IPS-NIHi11 (cell line): ENCODE measurements at places on chromosomes 16 and 17.

GRCh38 chr16:24850289-24850938 is 4.7 kb downstream of the SLC5A11 start:
- DNase-seq, result no peak

- peak; percentile 49 for DNase-seq
Observed at GRCh38 chr16:81366316-81366932, 51.7 kb downstream of the GAN start.

DNA sequence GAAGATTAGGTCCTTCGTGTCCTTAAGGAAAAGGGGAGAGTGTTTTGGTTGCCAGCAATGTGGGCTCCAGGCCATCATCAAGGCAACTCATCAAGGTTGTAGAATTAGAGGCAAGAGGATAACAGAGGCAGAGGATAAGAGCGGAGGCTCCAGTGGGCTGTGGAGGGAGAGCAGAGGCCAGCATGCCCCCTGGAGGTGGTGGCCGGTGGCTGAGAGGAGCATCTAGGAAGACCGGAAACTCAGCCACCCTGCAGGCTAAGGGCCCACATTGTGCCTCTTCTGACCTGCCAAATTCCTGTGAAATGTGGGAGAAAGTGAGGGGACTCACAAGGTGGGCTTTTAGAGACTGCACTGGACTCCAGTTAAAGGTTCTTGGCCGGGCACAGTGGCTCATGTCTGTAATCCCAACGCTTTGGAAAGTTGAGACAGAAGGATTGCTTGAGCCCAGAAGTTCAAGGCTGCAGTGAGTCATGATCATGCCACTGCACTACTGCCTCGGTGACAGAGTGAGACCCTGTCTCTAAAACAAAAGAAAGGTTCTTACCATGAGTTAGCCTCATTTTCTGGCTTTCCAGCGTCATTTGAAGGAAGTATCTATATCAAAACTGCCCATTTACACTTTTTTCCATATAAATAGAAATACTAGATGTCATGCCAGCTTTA is 62.7 kb upstream of the ADORA2B start:
- peak; percentile 71 for DNase-seq

GRCh38 chr17:73924114-73924908 is 279.2 kb upstream of the RPL38 start:
- DNase-seq, result no peak

GRCh38 chr16:58035356-58036170 is 10.0 kb downstream of the MMP15 start:
- DNase-seq, result no peak

DNA sequence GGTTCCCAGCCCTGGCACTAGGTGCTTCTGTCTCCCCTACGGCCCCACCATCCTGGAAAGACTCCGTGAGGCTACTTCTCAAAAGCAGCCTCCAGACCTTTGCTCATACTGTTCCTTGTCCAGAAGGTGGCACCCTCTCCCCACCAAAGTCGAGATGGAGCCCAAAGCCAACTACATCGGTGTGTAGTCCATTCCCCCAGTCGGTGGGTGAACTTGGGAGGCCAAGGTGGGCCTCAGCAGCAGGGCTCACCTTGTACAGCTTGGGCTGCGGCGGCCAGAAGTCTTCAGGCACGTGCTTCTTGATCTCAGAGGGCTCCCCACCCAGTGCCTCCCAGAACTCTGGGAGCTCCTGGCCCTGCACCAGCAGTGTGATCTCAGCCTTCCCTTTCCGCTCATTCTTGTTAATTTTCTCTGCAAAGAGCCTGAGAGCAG is 10.2 kb downstream of the FLII start:
- peak; percentile 81 for DNase-seq

- DNase-seq, result no peak
Observed at GRCh38 chr17:81418710-81419318, 23.6 kb downstream of the BAHCC1 start.

DNA sequence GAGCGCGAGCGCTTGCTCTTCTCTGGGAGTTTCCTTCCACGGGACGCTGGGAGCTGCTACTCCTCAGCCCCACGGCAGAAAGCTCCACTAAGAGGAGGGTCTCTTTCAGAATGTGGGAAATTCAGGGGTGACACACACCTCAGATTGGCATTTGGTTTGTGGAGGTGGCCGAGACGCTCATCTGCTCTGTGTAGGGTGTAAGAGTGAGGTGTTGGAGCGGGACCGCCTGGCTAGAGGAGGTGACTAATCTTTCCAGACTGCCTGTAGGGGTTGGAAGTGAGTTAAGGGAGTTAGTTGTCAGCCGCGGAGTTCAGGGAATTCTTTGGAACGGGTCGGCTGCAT is 735 bp downstream of the PSMD11 start:
- DNase-seq, result peak; percentile 34

DNA sequence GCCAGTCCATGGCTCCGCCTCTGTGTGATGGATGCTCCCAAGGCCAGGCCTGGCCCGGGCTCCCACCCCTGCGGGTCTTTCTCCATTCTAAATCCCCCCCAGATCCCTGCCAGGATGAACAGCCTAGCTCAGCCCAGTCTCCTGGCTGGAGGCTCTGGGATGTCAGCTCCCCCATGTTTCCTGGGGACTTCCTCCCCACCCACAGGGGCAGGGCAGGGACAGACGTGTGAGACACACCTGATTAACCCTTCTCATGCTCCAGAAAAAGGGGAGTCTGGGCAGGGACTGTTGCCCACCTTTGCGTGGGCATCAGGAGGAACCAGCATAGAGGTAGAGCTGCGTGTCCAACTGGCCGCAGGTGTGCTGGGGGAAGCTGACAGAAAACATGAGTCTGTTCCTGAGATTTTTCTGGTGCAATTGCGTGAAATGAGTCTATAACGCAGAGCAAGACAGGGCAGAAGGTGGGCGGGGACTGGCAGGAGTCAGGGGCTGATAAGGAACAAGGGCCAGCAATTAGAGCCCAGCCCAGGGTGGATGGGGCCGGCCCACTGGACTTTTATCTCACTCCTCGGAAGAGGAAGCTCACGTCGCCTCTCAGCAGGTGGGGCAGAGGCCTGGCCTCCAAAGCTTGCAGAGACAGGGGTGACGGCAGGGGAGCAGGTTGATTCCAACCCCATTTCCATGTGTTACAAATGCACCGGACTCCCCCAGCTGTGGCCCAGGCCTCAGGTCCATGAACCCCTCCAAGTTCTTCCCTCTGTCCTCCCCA is 238.2 kb downstream of the RBFOX3 start:
- DNase-seq, result no peak

- DNase-seq, result no peak
Observed at GRCh38 chr16:57194512-57194911, 8.4 kb downstream of the RSPRY1 start.

DNA sequence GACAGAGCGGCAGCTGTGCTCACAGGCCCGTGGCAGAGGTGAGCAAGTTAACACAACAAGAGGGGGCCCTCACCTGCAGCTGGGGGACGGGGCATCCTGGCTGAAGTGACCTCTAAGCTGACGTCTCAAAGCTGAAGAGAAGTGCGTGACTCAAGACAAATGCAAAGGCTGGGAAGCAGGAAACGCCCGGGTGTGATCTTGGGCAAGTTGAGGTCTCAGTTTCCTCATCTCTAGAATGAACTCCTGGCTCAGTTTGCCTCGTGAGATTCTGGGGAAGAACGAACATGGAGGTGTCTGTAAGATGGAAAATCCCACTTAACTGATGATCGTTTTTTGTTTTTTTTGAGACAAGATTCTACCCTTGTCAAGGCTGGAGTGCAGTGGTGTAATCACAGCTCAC is 40.1 kb upstream of the C1QL1 start:
- DNase-seq, result no peak

- DNase-seq, result peak; percentile 33
Observed at GRCh38 chr17:55717898-55718735, 4.5 kb downstream of the TMEM100 start.

- no peak for DNase-seq
Observed at GRCh38 chr17:909642-910323, 69.8 kb downstream of the NXN start.

GRCh38 chr17:77696151-77696720 is 262.3 kb upstream of the TNRC6C start:
- DNase-seq, result no peak

- no peak for DNase-seq
Observed at GRCh38 chr17:35738519-35739133, 7.2 kb downstream of the RASL10B start.

- DNase-seq, result no peak
Observed at GRCh38 chr17:45366691-45367090, 49.9 kb upstream of the MAP3K14 start.

- no peak for DNase-seq
Observed at GRCh38 chr16:78303946-78304345, 204.5 kb downstream of the WWOX start.

- no peak for DNase-seq
Observed at GRCh38 chr17:62134397-62134796, 69.3 kb upstream of the MED13 start.

DNA sequence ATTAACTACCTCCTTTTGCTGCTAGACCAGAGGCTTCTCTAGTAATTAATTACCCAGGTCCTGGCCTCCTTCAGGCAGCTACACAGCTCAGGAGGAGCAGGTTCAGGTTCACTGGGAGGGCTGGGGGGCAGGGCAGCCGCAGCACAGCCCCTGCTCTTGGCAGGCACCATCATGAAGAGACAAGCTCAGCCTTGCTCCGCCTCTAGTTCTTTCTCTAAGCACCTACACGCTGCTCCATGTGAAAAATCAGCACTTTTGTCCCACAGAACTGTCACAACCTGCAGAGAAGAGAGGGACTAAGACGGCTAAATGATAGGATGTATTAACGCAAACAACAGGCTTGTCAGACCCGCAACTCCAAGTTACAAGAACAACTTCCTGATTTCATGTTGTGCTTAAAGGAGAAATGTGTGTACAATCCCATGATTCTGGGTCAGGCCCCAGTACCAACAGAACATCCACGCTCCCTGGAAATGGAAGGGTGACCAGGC is 53.4 kb downstream of the GRB2 start:
- DNase-seq, result peak; percentile 61

GRCh38 chr17:28949185-28950016 is 1.9 kb downstream of the PHF12 start:
- DNase-seq, result peak; percentile 40

DNA sequence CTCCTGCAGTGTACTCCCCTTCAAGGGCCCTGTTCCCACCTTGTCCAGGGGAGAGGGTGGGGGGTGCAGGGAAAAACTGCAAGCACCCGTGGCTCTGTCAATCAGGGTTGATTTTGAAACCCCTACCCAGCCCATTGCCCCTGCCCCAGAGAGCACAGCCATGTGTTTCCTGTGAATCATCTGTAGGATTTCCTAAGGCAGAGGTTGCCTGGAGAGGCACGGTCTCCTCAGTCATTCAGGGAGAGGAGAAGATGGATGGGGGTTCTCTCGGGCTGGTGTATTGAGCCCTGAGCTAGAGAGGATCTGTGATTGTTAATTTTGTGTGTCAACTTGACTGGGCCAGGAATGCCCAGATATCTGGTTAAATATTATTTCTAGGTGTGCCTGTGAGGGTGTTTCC is 3.5 kb upstream of the AGRP start:
- no peak for DNase-seq

- DNase-seq, result no peak
Observed at GRCh38 chr16:3865241-3865640, 15.3 kb downstream of the CREBBP start.

DNA sequence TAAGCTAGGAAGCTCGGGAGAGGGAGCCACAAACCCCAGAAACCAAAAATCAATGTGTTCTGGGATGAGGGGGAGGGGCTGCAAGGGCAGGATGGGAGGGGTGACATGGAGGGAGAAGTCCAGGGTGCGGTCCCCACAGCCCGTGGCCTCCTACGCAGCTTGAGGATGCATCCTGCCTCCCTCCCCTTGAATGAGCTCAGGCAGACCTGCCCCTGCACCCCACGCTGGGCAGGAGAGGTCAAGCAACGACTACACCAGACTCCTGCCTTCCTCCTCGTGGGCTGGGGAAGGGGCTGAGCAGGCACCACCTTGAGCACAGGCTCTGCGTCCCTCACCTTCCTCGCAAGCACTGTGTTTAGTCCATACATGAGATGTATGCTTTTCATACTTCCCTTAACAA is 3.9 kb downstream of the ANKRD13B start:
- DNase-seq, result no peak

GRCh38 chr17:61464843-61465180 is 12.6 kb downstream of the TBX4 start:
- DNase-seq, result no peak

GRCh38 chr17:44217738-44218343 is 1.6 kb downstream of the UBTF start:
- no peak for DNase-seq

DNA sequence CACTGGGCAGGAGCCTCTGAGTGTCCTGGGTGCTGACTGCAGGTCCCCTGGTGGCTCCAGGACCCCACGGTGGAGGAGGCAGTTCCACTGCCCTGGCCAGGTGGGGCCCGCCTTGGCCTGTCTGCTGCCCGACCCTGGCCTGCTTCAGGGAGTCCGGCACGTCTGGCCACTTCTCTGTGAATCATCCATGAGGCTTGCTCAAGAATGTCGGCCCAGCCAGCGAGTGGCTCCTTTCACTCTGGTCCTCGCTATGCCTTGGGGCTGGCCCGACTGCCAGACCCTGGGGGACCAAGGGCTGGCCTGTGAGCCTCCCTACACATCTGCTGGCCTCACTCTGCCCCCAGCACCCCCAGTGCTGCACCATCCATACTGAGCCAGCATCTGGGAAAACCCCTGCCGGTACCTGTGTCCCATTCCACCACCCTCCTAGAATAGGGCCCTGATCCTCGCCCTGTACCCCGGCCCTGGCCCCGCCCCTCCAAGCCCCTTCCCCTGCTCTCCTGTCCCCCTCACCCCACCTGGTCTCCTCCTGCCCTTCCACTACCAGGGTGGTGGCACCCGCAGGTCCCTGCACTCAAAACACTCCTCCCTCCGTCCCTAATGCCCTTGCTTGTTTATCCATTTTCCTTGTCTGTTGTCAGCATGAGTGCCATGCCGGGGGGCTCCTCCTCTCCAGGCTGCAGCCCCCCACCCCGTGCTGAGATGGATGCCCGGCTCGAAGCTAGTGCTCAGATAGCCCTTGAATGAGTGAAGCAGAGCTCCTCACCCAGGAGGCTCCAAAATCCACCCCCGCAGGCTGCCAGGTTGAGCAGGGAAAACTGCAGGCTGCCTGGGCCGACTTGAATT is 35.5 kb downstream of the ADCY7 start:
- peak; percentile 30 for DNase-seq

GRCh38 chr17:82905130-82905529 is 65.3 kb upstream of the ZNF750 start:
- DNase-seq, result no peak

DNA sequence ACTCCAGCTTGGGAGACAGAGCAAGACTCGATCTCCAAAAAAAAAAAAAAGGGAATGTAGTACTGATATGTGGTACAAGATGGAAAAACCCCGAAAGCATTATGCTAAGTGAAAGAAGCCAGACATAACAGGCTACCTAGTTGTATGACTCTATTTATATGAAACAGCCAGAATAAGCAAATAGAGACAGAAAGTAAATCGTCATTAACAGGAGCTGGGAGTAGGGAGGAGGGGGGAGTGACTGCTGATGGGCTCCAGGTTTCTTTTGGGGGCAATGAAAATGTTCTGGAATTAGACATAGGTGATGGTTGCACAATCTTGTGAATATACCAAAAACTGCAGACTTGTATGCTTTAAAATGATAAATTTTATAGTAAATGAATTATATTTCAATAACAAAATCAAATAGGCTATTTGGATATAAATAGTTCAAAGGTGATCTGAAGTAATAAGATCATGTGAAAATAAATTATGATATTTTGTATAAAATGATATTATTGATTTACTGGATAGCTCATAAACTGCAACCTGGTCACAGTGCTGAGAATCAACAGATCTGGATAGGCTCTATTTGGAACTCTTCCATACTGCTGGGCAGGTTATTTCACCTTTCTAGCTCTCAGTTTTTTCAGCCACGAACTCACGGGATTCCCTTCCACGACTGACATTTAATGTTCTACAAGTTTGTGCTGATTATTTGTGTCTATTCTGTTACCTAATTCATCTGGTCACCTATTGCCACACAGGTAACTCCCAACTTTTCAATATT is 27.1 kb downstream of the ZNF652 start:
- no peak for DNase-seq

- DNase-seq, result no peak
Observed at GRCh38 chr16:75198135-75198600, 8.8 kb downstream of the CTRB2 start.
